ENCODE measurements at places on chromosomes 11 and 22. TPM values are rescaled to one million over a fixed set of nuclear protein-coding genes. Genes with fewer than 3 reads are reported as not detected.

DNA sequence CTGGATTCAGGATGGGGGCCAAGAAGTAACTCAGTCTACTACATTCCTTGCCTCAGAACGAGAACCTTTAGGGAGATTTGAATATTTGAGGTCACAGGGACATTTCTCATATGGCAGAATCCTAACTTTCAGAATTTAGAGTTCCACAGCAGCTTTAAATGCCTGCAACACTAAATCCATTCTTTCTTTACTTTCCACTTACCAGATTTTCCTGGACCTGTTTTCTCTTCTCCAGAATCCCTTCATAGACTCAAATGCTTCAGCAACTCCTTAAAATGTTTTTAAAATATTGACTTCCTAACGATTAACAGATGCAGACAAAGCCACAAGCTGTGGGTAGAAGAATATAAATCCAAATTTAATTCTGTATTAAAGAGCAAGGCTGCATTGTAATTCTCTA is 63.1 kb downstream of the PRSS23 start:
- no peak for DNase-seq

DNA sequence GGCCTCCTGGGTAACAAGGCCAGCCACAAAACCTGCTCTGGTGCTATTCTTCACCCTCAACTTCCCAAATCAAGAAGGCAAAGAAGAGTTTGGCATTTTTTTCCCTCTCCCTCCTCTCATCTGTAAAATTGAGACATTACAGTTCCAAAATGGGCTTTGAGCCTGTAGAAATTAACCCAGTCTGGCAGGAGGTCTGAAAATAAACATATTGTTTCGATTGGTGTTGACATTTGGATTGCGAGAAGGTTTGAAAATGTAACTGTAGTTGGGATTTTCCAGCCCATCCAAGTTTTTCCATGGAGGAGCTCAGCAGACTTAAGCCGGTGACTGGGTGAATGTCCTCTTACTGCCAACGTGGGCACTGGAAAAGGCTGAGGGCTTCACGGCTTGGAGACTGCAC is 35.0 kb upstream of the ALX4 start:
- no peak for DNase-seq

DNA sequence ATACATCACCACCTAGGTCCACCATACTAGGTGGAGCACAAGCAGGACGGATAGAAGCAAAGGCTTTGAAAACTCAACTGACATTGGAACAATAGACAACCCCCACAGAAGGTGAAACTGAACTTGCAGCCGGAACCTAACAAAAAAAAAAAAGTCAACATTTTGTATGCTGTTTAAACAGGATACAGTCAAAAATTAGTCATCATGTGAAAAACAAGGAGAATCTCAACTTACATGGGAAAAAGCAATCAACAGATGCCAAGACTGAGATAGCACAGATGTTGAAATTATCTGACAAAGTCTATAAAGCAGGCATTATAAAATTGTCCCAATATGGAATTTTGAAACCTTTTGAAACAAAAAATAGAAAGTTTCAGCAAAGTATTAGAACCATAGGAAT is 123.8 kb downstream of the RAB38 start:
- DNase-seq, result no peak

GRCh38 chr22:48758881-48759875 is 1068.5 kb downstream of the BRD1 start:
- DNase-seq, result no peak

DNA sequence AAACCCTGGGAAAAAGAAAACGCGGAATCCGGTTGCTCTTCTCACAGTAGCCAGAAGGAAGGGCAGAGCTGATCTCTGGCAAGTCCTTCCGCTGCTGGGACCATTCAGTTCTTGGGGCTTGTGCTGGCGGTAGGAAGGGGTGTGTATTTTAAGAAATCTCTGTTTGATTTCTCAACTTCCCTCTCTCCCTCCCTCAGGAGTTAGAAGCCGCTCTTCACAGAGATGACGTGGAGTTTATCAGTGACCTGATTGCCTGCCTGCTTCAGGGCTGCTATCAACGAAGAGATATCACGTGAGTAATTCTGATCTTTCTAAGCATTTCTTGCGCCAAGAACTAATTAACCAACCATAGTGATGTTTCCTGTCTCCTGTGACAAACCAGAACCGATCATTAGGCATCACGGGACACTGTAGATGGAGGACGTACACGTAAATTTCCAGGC is 85.9 kb upstream of the SLC25A18 start:
- DNase-seq, result no peak

SYT7 gene
- total RNA-seq, result 2.5 TPM

CEP126 gene
- 6.6 TPM for total RNA-seq

OR52E5 gene
- not detected for total RNA-seq

TMEM191B gene
- total RNA-seq, result 3.7 TPM

Data from Panc1 (cell line).